CD4-positive, CD25-positive, alpha-beta regulatory T cell (primary cell): ENCODE measurements at places on chromosomes 4 and X.

DNA sequence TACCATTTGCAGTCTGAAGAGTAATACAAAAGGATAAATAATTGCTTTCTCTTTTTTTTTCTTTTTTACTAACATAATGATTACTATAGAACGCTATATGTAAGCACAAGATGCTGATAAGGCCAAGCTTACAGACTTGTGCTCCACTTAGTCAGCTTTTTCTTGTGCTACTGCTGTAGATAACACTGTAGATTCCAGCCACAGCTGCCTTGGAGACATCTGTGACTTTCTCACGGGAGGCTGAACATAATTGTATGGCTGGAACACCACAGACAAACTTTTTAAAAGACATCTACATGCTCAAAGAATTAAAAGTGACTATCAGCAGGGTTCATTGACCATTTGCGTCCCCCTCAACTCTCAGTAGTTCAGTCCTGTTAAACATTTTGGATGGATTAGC lies 381.7 kb upstream of the AMOT start:
- no peak for DNase-seq

DNA sequence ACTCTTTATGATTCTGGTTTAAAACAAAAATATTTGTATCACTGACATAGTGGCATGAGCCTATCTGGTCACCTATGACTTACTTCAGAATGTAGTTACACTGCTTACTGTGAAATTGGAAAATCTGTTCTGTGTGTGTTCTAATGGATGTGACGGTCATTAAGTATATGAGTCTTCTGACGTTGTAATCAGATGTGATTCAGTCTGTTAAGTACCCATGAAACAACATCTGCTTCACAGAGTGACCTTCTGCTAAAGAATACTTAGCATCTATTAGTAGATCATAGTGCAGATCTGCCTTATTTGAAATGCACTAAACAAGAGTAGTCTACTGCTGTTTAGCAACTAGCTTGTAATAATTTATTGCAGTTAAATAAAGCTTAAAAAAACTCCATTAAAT lies 317.1 kb downstream of the DCTD start:
- no peak for DNase-seq

GRCh38 chr4:8383016-8383415 lies 57.5 kb downstream of the ACOX3 start:
- DNase-seq: no peak

- no peak for DNase-seq
Measured at GRCh38 chr4:102438396-102439235, 62.5 kb upstream of the NFKB1 start.

DNA sequence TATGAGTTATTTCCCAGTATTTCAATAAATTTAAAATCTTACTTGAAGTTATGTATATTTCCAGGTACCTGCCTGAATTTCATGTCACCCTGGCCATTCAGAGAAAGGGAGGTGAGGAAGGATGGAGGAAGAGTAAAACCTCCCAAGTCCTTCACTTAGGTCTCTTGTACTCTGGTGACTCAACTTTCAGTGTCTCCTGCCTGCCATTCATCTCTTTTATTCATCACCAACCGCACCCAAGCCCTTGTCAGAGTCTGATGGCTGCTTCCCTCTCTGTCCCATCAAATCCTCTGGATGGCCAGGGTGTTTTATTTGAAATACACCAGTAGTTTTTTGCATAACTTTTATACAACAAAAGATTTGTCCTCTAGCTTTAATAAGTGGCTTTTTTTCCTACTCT lies 17.8 kb downstream of the TMPRSS11E start:
- DNase-seq: no peak

GRCh38 chrX:36019125-36019524 lies 99.6 kb downstream of the CFAP47 start:
- DNase-seq: no peak

GRCh38 chr4:15753786-15754185 lies 24.3 kb upstream of the CD38 start:
- DNase-seq: no peak

DNA sequence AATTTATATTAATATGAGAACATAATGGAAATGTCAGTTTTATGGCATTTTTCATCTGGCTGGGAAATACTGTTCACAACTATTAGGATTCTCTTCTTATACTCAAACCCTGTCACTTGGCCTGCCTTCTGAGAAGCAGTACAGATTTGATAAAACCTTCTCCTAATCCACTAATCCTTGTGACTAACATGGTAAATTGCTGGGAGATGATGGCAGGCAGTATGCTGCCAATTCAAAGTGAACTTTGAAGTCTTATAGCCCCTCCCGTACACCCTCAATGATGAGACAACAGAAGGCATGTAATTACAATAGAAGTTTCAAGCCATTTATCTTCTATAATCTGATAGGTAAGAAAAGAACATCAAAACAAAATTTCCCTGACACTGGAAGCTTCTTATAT lies 36.9 kb downstream of the PAQR3 start:
- DNase-seq: no peak

- DNase-seq: no peak
Measured at GRCh38 chrX:99371976-99372595, 1038.0 kb downstream of the PCDH19 start.
